Bone marrow (tissue), 2 donors: ENCODE measurements at places on chromosomes 1 and 21.

- no peak for DNase-seq
These were observed 22.7 kb upstream of the TRAPPC10 start for GRCh38 chr21:43989401-43989800.

DNA sequence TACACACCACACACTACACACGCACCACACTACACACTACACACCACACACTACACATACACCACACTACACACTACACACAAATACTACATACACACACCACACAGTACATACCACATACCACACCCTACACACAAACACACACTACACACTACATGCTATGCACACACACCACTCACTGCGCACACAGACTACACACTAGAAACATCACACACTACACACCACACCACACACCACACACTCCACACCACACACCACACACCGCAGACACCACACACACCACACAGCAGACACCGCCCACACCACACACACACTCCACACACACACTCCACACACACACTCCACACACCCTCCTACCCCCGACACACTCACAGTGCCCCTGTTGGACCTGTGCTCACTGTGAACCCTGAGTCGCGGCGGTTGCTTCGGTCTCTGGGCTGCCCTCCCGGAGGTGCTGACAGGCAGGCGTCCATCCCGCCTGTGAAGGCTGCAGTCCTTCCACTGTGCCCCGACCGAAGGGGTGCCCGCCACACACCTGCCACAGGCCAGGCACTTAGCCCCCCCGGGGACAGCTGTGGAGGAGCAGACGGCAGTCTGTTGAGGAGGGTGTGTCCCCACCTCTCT is 21.4 kb downstream of the TFF3 start:
- DNase-seq, result no peak

GRCh38 chr1:218743861-218744505 is 398.8 kb downstream of the TGFB2 start:
- no peak for DNase-seq

DNA sequence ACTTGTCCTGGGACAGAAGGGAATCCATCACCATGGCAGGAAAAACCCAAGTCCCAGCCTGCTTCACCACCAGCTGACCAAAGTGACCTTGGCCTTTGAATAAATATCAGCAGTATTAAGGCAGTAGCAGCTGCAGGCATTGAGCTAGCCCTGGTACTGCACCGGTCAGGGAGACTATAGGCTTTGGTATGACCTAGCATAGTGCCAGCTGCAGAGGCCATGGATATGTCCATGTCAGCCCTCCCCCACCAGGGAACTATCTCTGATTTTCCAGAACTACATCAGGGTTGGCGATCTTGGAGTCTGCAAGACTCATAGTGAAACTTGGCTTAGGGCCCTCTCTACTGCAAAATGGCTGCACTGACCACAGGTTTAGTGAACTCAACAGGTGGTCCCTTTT is 49.2 kb upstream of the FAM20B start:
- no peak for DNase-seq

- DNase-seq, result no peak
These were observed 6.3 kb upstream of the RBBP5 start for GRCh38 chr1:205128050-205128449.

DNA sequence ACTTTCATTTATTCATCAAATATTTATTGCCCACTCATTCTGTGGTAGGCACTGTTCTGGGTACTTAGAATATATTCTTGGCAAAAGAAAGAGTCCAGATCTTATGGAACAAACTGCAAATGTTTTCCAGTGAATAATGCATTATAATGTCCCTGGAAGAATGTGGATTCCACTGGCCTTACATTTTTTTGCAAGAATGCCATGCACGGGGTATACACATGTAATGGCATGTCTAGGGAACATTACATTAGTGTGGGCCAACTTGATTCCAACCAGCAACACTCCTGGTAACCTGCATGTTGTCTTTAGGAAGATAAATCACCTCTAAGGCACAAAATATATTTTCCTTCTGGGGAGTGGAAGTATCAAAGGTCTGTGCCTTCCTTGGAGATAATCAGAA is 33.0 kb upstream of the IFI44L start:
- DNase-seq, result no peak

DNA sequence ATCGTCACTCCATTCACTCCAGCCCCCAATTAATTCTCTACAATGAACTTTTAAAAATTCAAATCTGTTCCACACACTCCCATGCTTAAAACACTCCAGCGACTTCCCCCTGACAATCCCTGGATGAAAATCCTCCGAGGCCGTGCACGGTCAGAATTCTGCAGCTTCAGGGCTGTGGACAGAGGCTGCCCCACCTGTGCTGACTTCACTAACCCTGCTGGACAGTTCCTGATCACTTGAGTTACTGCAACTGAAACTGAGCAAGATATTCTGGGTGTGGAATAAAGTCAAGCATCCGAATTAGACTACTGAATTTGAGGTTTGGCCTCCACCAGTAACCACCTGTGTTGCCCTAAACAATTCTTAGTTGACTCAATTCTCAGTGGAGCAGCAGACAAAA is 1.0 kb upstream of the JAK1 start:
- DNase-seq, result no peak

DNA sequence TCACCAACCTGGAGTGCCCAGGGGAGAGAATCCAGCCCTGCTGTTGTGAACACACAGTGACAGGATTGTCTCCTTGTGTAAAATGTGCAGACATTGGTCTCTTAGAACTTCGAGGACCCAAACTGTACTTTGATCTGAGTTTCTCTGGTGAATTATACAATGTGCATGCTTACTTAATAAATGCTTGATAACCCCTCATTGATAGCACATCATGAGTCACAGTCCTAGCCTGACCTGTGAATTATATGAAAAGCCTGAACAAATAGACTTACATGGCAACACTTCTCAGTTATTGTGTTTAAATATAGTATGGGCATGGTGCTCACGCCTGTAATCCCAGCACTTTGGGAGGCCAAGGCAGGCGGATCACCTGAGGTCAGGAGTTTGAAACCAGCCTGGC is 22.6 kb downstream of the IFNGR2 start:
- DNase-seq, result no peak

GRCh38 chr1:169094897-169095569 is 11.5 kb upstream of the ATP1B1 start:
- DNase-seq, result no peak

- DNase-seq, result no peak
These were observed 42.3 kb upstream of the RUNX3 start for GRCh38 chr1:24972221-24972914.

GRCh38 chr1:88612292-88612691 is 71.8 kb upstream of the PKN2 start:
- no peak for DNase-seq
